HS-5 (cell line): ENCODE measurements at places on chromosomes 6 and 20.

GRCh38 chr6:111210194-111210728 is 123.0 kb downstream of the SLC16A10 start:
- DNase-seq, result no peak

DNA sequence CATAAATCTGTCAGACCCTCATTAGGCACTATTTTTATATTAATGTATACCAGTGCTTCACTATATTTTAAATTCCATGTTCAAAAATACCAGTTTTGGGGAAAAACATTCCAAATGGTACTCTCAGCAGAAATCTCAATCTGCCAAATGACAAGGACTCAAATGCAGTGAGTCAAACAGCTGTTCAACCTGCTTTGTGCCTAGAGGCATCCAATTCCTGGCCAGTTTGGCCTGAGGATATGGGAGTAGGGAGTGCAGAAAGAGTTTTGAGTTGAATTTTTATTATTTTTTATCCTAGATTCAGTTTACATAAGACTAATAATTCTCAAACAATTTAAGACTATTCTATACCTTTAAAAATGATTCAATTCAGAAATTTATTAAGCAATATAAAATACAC is 216.8 kb downstream of the LAMA2 start:
- DNase-seq, result no peak

GRCh38 chr6:16472349-16473069 is 234.1 kb downstream of the GMPR start:
- DNase-seq, result no peak

DNA sequence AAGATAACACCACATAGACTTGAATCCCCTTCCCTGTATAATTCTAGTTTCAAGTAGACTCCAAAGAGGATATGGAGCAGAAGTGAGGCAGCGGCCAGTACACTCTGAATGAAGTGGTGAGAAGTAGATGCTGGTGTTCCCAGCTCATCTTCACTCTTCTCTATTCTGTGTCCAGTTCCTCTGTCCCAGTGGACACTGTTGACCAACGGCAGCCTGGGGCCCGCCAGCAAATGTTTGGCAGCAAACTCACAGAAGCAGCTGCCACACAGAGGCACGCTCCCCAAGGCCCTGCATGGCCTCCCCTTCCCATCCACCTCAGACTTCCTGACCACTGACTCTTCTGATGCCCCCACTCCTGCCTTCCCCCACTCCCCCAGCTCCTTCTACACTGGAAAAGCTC is 358.9 kb upstream of the ID4 start:
- no peak for DNase-seq

DNA sequence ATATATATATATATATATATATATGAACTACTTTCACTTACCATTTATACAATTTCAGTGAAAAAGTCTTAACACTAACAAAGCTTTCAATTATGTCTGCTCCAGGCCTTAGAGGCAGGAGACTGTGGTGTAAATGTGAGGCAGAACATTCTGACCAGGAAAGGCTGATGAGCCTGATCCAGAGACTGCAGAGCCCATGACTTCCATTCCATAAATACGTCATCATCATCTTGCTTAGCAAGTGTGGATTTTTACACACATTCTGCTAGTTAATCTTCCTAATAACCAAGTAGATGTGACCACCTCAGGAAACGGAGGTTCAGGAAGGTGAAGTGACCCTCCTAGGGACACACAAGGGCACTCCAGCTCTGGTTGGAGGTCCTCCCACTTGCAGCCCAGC is 14.9 kb downstream of the TRERF1 start:
- DNase-seq, result no peak

DNA sequence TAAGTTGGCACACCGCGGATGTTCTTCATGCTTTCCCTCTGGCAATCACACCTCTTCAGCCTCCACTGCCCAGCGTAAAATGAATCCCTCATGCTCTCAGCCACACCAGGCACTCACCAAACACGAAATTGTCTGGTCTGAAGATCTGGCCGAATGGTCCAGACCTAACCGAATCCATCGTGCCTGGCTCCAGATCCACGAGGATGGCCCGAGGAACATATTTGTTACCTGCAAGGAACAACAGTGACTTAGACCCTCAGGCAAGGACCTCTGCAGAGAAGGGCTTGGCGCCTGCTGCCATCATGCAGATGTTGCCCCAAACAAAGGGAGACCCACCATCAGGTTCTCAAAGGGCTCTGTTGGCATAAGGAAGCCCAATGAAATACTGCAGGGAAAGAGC is 1.4 kb downstream of the TUBB2B start:
- DNase-seq, result no peak

GRCh38 chr6:52976591-52977035 is 18.5 kb downstream of the GSTA4 start:
- no peak for DNase-seq
